Occipital lobe (tissue), 3 donors: ENCODE measurements at places on chromosomes 11 and 22. TPM values are rescaled to one million over a fixed set of nuclear protein-coding genes. Genes with fewer than 3 reads are reported as not detected.

- no peak for DNase-seq
Measured at GRCh38 chr22:29989446-29989845, 90.8 kb upstream of the HORMAD2 start.

OR8G5 gene
- 0.16 TPM for total RNA-seq

OR52A1 gene
- not detected for total RNA-seq

GTSE1 gene
- 1.1 TPM for total RNA-seq

GRCh38 chr11:112581747-112582146 lies 321.1 kb upstream of the PLET1 start:
- DNase-seq = no peak
